ENCODE measurements at places on chromosomes 2 and 18.

GRCh38 chr2:38220164-38220563 is 144.2 kb upstream of the CYP1B1 start:
- no peak for DNase-seq

GRCh38 chr2:46770622-46771021 is 145.0 kb downstream of the MCFD2 start:
- DNase-seq = no peak

DNA sequence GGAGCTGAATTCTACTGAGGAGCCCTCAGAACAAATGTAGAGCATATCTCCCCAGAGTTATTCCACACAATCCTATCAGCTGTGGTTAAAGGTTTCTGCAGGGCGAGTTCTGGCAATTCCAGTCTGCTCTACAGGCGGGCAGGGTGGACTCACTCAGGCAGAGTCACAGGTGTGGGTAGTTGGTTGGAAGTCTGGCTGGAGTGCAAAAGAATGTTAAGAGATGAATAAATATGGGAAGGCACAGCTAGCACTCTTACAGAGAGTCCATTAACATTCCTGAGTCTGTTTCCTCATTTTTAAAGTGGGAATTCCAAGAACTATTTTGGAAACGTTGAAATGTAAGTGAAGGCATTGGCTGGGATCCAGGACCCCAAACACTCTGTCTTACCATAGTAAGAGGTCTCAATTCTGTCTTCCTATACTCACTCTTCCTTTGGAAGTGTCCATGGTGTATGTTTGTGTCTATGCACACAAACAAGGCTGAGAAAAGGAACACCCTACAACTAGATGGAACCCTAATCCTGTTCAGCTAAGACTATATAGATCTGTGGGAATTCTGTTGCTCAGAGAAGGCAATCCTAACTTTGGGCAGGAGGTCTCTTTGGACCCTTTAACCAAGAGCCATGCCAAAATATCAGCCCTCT is 63.3 kb upstream of the AQP4 start:
- no peak for DNase-seq

DNA sequence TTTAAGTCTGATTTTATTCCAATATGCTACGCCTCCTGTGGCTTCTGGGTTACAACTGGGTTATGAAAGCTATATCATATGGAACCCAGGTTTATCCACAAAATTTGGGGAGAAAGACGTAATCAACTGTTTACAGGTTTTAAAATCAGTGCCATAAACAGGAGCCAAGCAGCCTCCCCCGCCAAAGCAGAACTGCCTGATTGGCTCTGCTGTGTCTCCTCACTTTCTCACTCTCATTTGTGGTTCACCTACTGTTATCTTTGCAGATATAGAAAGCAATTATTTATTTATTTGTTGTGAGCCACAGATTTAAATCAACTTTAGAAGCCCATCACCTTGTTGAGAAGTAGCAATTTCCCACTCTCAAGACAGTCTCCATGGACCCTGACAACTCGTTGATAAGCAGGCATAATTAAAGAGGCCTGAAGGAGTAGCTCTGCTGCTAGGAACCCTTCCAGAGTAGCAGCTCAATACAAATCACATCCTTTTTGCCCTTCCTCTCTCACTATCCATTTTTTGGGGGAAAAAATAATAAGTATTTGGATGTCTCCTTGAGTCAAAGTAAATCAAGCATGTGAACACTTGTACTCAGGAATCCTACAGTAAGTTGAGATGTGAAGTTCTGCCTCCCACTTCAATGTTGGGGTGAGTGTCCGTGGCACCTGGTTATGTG is 191.0 kb upstream of the CCDC150 start:
- DNase-seq = no peak

- DNase-seq = no peak
Observed at GRCh38 chr18:12041561-12041960, 52.1 kb upstream of the ANKRD62 start.

- DNase-seq = no peak
Observed at GRCh38 chr2:176066645-176067588, 16.8 kb downstream of the EVX2 start.

DNA sequence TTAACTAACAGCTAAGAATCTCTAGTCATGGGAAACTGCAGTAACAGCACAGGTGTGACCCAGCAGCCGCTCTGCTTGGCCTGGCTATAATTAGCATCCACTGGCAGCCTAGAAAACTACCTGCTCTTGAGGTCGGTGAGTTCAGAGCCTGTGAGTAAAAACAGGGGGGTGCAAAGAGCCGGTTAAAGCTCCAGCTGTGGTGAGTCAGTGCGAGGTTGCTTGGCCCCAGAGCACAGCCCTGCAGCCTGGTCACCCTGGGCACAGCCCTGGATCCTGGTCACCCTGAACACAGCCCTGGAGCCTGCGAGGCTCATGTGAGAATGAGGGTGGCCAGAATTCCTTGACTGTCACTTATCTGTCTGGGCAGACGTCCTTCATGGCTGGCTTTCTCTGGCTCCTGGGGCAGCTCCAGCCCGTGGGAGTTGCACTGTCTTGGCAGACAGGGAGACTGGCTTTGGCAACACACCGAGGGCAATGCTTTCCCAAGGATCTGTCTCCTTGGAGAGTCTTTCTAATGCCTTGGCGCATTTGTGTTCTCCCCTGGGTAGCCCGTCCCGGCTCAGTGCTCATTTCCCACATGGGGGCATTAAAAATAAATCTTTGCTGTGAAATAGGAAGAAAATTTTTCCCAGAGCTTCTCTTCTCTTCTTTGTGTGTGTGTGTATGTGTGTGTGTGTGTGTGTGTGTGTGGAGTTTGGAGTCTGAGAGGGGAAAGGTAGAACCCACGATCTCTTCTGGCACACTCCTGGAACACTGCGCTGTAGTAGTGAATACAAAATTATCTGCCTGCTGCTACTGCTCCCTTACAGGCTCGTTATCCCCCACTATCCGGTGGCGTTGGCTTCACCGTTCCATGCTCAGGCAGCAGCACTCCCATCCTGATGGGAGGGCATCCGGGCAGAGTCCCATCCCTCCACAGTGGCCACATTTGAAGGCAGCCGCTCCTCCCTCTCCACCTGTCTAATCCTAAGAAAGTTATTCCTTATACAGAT is 250.2 kb upstream of the MEX3C start:
- DNase-seq = no peak

GRCh38 chr18:48079885-48080284 is 149.4 kb upstream of the SMAD2 start:
- no peak for DNase-seq

DNA sequence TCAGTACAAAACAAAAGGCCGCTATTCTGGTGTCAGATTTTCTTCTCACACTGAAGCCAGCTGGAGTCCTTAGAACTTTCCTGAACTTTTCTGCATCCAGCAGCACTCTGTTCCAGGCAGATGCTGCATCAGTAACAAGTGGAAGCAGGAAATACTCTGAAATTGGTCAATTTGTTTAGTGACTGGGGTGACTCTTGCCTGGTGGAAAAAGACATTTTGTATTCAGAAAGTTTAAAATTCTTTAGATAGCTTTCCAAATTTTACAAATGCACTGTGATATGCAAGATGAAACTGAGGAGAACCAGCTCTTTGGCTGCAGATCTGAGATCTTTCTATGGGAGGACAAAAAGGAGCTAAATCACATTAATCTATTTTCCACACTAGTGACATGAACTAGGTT is 385.7 kb downstream of the NRXN1 start:
- no peak for DNase-seq

DNA sequence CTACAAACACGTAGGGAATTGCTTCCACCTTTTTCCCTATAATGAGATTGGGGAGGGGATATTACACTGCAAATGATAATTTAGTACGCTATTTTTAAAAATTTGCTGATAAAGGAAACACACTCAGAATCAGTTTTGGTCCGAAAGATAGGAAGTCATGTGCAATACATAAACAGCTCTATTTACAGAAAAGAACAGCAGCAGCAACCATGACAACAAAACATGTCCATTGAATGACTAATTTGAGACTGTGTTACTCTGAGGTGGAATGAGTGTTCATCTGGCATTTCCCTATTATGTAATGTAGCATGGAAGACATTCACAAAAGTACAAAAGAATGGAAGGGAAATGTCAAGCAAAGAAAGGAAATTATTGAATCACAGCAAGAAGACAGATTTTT is 337.2 kb downstream of the NBAS start:
- no peak for DNase-seq

DNA sequence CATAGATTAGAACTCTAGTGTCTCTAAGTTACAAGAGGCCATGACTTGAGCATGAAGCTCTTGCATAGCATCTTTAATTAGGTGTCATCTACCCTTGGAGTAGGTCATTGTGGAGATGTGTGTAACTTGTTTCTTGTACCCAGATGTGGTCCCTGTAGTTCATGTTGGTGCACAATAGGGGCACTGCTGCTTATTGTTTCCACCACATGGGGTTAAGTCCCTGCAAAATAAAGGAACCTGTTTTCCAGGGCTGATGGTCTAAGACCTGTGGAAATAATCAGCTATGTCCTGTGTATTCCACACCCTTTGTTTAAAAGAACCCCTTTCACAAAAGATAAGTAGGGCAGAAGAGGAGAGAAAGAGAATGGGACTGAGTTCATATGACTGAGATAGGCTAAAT is 28.6 kb downstream of the ASXL3 start:
- no peak for DNase-seq

DNA sequence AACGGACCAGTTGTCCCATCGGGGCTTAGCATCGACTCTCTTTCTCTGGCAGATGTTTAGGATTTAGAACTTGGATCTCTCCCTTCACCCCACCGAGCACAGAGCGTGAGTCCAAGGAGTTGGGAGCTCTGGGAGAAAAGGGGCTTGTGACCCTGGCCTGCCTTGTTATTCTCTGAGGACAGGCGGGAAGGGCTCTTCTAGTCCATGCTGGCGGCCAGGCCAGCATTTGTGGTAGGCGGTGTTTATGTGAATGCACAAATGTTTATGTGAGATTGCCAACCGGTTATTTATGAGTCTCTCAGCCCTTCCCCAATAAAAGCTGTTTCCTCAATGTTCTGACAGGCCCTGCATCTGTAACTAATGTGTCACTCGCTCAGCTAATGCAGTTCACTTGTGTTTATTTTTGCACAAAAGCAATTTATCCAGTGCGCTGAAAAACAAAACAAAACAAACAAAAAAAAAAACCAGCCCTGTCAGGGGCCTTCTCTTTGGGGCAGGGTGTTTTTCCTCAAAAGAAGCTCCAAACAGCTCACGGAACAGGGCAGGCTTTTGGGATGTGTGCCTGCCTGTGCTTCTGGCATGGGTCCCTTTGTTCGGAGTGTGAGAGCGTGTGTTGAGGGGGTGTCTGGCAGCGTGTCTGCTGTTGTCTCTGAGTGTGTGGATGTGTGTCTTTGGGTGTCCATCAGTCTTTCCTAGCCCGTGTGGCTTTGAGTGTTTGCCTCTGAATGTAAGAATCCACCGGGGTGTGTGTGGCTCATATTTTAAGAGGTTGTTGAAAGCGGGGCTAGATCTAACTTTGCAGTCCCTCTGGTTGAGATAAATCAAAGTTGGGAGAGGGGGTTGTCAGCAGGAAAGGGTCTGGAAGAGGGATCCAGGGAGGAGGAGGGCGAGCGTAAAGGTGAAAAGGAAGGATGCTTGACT is 52.8 kb upstream of the HAAO start:
- DNase-seq = no peak

DNA sequence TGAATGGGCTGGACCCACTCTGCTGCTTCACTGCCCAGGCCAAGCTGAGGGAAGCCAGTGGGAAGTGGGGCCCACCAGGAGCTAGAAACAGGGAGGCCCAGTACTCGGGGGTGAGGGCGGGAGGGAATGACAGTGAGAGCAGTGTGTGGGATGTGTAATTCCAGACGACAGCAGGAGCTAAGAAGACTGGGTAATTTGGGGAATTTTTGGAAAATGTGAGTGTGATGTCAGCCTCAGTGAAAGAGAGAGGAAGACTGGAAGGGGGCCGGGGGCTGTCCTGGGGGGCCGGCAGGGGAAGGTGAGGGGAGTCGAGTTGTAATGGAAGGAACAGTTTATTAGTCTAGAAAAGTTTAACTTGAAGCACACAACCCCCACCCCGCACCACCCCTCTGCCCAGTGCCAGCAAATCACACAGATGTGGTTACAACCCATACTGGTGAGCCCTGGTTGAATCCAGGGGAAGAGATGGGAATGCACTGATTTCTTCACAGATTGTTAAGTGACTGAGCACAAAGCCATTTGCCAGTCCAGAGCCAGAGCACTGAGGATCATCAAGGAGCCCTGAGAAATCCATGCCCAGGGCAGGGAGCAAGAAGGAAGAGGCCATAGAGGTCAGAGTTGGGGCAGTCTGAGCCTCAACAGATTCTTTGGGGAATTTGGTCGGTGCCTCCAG is 76.7 kb upstream of the PKDCC start:
- no peak for DNase-seq

GRCh38 chr18:32443706-32444215 is 26.9 kb downstream of the GAREM1 start:
- DNase-seq = no peak

DNA sequence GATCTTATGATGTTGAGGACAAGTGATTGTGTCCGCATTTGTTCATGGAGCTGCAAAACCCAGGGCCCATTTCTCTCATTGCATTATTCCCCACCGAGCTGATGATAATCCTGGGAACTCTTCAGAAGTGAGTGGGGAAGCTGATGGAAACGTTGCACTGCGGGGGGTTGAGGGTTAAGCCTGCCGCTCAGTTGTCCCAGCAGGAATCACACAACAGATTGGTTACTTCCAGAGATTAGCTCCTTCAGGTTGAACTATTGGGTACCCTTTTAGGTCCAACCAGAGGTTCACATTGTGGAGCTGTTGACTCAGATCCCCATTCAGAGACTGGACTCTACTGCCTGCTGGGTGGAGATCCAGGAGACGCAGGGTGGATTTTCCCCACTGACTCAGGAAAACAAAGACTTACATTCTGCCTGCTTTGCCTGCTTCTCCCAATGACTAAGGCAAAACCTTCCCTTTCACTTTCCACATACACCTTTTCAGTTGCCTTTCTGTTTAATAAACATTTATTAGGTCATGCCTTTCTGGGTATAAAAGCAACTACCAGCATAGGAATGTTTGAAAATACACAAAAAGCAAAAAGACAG is 286.4 kb downstream of the TXNL1 start:
- DNase-seq = no peak

GRCh38 chr18:25042641-25043051 is 309.3 kb downstream of the ZNF521 start:
- DNase-seq = no peak

DNA sequence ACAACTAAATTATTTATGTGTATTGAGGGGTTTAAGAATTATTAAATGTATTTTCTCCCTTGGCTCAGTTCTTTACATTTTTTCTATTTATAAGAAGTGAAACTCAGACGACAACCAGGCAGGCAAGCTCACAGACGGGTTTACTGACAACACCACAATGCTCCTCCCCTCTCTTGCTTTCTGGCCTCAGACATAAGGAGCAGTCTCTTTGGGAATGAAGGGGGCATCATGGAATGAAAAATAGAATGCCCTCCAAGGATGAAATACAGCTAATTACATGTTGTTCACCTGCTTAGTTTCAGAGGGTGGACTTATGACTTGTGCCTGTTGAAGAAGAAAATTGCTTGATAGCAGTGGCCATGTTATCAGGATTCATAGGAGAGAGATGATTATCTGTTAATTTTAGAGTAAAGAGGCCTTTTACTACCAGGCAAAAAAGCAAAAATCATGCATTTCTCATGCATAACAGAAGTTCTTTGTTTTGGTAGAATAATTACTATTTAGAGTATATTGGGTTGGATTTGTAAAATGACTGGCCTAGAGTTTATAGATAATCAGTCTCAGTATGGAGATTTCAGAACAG is 172.1 kb upstream of the LRRTM1 start:
- no peak for DNase-seq

- no peak for DNase-seq
Observed at GRCh38 chr2:134277223-134277622, 23.4 kb downstream of the MGAT5 start.

GRCh38 chr2:191263050-191263449 is 17.8 kb downstream of the MYO1B start:
- no peak for DNase-seq

All from GM12892 (cell line).